ENCODE measurements at places on chromosomes 11 and 22. TPM values are rescaled to one million over a fixed set of nuclear protein-coding genes. Genes with fewer than 3 reads are reported as not detected.
A peak's percentile ranks its signal among the peaks of the same experiment; 100 is the strongest.

GRCh38 chr11:64577202-64577601 lies 13.8 kb upstream of the SLC22A12 start:
- no peak for DNase-seq

- DNase-seq = peak; percentile 84
These were observed 63.7 kb downstream of the RAB30 start for GRCh38 chr11:83007909-83008580.

GRCh38 chr11:5196731-5197130 lies 3.8 kb downstream of the OR51V1 start:
- no peak for DNase-seq

DNA sequence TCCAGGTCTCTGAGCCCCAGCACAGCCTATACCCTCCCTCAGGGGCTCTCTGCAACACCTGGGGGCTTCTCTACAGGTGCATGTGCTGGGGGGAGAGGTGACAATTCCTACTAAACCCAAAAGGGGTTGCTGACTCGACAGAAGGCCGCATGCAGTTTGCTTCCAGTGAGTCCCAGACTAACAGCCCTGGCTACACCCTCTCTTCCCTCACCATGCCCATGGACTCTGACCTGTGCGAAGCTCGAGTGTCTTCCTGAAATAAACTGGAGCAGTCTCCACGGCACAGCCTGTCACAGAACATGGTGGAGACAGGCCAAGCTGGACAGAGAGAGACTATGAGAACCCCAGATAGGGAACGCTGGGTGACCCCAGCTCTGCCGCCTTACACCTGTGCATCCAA lies 16.6 kb downstream of the PLEKHA7 start:
- no peak for DNase-seq

DNA sequence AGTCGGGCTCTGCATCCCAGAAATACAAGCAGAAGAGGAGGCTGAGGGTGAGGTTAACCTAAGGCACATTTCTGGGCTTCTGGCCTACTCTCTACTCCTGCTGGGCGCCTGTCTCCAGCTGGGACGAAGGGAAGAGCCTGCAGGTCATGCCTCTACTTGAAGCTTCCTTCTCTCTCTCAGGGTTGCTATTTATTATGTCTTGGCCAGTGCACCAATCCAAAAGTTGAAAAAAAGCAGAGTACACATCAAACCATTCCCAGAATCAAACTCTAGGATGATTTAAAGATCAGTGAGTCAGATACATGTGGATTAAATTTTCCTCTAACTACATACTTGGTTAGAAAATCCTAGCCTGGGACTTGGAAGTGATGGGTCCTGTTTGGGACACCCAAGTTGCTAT lies 60.2 kb upstream of the CDON start:
- DNase-seq = no peak

GRCh38 chr11:20156876-20157613 lies 3.2 kb downstream of the DBX1 start:
- DNase-seq = peak; percentile 83

DNA sequence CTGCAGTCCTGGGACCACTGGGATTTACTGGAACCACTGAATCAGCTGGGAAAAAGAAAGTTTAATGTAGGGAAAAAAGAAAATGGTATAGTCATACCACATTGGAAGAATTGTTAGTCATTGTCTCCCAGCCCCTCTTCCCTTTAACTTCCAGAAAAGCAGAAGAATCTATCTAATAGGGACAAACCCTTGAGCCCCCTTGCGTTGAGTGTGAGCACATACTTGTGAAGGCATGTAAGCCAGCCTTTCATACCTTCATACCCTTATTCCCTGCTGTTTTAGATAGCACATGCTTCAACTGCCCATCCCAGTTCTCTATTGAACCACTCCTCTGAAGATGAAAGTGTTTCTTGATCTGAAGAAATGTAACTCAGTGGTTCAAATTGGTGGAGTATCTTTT lies 6.6 kb downstream of the TREH start:
- no peak for DNase-seq

GLYAT gene
- total RNA-seq = not detected

CBX7 gene
- total RNA-seq = 7.7 TPM

DNA sequence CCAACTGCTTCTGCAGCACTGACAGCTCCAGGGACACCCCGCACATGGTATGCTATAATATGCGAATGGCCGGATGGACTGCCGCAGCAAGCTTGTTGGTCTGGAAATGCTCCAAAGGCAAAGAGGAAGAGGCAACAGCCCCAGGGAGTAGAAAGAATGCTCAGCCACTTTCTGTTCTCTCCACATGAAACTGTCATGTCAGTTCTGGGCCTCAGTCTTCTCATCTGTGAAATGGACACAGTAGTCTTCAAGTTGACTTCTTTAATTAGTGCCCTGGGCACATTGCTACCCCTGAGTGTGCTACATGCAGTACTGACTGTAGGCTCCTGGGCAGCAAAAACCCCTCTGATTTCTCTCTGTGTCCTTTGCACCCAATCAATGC lies 19.9 kb downstream of the IL10RA start:
- DNase-seq = no peak

KRTAP5-7 gene
- not detected for total RNA-seq

GRCh38 chr11:17673951-17674350 lies 45.4 kb upstream of the MYOD1 start:
- no peak for DNase-seq

GRCh38 chr11:105401269-105401809 lies 208.5 kb upstream of the GRIA4 start:
- DNase-seq = no peak

HBG2 gene
- not detected for total RNA-seq

DNA sequence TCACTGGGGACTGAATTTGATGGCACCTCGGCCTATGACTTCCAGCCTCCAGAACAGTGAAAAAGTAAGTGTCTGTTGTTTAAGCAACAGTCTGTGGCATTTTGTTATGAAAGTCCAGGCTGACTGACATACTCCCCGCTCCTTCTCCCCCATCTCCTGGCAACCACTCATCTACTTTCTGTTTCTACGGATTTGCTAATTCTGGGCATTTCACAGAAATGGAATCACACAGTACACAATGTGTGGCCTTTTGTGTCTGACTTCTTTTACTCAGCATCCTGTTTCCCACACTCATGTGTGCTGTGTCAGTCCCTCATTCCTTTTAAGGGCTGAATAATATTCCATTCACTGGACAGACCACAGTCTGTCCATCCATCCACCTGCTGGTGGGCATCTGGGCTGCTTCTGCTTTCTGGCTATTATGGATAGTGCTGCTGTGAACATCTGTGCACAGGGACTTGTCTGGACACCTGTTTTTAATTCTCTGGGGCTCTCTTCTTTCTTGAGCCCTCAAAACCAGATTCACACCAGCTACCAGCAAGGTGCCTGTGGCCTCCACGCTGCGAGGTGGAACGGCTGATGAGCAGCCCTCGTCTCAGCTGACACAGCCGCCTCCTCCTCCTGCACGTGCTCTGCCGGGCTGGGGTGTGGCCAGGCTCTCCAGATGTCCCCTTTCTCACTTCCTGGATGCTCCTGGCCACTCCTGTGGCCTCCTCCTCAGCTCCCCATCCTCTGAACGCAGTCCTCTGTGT lies 333.1 kb downstream of the CTTN start:
- DNase-seq = no peak

- DNase-seq = peak; percentile 42
These were observed 8.2 kb upstream of the YWHAH start for GRCh38 chr22:31935961-31936635.

LGALS12 gene
- total RNA-seq = not detected

DNA sequence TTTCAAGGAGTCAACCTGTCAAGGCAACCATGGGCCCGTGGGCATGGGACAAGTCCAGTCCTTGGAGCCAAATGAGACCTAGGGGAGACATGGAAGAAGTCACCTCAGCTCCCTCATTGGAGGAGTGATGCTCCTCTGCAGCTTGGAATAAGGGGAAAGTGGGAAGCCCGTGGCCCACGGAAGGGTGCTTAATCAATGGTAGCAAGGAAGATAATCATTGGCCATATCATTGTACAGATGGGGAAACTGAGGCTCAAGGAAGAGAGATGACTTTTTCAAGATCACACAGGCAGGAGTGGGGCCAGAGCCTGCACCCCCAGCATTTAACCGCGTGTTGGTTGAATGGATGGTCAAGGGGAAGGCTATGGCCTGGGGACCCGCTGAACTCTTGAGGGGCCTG lies 133.0 kb downstream of the OSBP2 start:
- no peak for DNase-seq

- DNase-seq = no peak
These were observed 108.4 kb upstream of the SLC5A12 start for GRCh38 chr11:26830218-26830617.

- no peak for DNase-seq
These were observed 68.0 kb upstream of the KCNQ1OT1 start for GRCh38 chr11:2767801-2768200.

CYP2D6 gene
- total RNA-seq = 1.5 TPM

GRCh38 chr22:46844606-46845210 lies 82.3 kb downstream of the TBC1D22A start:
- no peak for DNase-seq

- no peak for DNase-seq
These were observed 232.1 kb downstream of the BRD1 start for GRCh38 chr22:49595465-49596078.
